MCF 10A (cell line): ENCODE measurements at places on chromosomes 3 and 15.
A peak's percentile ranks its signal among the peaks of the same experiment; 100 is the strongest.

DNA sequence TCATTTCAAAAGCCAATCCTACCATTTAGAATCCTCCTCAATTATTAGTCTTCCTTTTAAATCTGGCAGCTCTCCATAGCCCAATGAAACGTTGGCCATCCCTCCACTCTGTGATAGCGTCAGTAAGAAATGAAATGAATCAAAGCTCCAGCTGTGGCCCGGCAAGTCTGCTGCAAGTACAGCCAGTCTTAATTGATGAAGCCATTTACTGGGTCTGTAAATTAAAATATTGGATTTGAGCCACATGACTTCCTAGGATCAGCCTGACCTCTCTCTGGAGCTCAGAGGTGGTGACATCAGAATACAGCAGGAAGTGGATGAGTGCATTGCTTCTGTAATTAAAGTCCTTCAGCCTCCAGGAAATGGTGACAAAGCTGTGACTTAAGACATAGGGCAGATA lies 347.0 kb upstream of the LMCD1 start:
- DNase-seq: no peak

GRCh38 chr3:192188218-192188835 lies 539.0 kb downstream of the FGF12 start:
- peak; percentile 71 for DNase-seq

DNA sequence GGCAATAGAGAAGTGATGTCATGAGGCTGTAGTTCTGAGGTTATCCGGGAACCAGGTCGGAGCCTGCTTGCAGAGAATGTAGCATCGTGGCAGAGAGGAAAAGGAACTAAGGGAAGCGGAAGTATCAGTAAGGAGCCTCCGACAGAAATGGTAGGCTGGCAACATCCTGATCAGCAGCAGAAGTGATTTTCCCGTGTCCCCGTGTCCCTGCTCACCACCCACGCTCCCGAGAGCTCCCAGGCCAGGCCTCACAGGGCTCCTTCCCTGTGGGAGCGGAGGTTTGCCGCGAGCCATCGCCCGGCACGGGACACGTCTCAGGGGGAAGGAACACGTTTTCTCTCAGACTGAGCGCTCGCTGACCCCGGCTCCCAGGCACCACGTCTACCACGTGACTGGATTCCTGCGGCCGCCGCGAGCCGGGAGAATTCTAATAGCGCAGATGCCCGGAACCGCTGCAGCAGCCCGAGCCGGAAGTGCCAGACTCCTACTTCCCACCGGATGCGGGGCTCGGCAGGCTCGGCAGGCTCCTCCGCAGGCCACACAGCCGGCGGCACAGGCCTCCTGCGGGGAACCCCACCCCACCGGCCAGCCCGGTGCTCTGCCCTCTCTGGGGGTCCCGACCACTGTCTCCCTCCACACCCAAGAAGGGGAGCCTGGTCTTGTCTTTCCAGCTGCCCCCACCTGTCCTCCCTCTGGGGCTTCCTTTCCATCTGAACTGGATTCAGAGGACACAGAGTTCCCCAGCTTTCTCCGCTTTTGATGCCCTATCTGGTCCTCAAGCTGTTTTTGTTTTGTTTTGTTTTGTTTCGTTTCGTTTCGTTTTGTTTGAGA lies 99.3 kb downstream of the BDH1 start:
- peak; percentile 85 for DNase-seq

DNA sequence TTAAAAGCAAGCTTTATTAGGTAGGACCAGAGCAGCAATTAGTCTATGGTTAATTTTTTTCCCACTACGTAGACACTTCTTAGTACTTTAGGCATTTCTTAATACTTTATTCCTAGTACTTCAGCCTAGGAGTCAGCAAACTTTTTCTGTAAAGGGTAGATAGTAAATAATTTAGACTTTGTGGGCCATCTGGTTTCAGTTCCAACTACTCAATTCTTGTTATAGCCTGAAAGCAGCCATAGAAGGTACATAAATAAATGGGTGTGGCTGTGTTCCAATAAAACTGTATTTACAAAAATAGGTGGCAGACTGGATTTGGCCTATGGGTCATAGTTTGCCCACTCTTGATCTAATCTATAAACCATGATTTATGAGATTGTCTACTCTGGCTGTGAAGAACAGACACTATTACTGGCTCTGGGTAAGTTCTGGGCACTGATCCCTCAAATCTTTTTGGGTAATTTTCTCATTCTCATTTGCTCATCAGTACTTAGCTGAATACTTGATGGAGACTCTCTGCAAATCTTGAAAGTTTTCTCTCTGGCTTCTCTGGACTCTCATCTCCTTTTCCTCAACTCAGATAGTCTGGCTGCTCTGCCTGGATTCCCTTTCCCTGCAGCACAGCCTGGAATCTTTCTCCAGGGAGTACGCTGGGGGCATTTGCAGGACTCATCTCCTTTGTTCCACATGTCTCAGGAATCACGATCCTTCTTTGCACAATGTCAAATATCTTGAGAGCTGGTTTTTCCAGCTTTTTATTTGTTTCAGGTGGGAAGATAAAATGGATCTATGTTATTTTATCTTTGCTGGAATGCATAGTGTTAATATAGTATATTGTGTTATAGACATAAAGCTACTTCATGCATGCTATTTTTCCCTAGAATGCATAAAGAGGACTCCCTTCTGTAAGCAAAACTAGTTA lies 524.8 kb upstream of the TBL1XR1 start:
- DNase-seq: no peak

- no peak for DNase-seq
These were observed 102.3 kb downstream of the POLQ start for GRCh38 chr3:121443456-121443855.

GRCh38 chr15:79431636-79432344 lies at the start of gene MINAR1:
MINAR1 (plus strand) TSS chr15:79432336; CDS start chr15:79456148, 23,812 bp downstream.
- no peak for DNase-seq

GRCh38 chr15:33091983-33092693 lies 102.4 kb downstream of the FMN1 start:
- DNase-seq: no peak
